NCI-H1436 (cell line): ENCODE measurements at places on chromosomes 7 and 10.

GRCh38 chr10:125444790-125445189, 238.2 kb downstream of the TEX36 start:
- DNase-seq: no peak

DNA sequence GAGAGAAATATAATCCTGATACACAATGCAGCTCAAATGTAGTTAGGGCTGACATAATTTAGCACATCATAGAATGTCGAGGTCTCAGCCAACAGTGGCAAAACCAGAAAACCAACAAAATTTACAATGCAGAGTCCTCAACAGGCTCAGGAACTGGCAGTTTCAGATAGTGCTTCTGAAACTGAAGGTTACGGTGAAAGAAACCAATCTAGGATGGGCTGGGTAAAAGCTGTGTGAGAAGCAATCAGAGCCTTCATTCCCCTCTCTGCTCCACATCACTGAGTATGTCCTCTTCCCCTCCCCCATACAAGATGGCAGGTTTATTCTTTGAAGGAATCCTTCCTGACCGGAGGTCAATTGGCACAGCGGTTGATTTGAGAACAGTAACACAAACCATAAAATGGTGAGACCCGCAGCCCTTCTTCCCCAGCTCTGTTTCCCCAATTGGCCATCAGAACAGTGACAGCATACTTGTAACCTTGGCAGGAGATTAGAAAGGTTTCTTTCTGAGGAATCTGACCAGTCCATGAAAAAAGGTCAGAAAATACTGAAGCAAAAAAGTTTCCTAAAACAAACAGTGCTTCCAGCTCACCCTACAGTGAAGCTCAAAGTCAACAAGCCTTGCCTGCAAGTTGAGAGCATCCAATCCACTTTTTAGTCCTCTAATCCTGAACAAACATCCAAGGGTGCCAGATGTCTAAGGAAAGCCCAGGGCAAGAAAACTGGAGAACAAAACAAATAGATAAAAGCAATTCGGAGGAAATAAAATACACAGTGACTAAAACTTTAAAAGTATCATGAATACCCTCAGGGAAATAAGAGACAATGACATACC, 53.9 kb upstream of the IL6 start:
- no peak for DNase-seq

DNA sequence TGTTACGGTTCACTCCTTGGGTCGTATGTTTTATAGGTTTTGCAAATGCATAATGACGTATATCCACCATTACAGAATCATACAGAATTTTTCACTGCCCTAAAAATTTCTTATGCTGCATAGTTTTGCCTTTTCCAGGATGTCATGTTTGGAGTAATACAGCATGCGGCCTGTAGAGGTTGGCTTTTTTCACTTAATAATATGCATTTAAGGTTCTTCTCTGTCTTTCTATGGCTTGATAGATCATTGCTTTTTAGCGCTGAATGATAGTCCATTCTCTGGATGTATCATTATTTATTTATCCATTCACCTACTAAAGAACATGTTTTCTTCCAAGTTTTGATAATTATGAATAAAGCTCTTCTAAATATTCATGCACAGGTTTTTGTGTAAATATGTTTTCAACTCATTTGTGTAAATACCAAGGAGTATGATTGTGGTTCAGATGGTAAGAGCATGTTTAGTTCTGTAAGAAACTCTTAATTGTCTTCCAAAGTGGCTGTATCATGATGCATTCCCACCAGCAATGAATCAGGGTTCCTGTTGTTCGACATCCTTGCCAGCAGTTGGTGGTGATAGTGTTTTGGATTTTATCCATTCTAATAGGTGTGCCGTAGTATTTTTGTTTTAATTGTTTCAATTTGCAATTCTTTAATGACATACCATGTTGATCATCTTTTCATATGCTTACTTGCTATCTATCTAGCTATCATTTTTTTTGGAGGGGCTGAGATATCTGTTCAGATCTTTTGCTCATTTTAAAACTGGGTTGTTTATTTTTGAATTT, 531.2 kb upstream of the GHITM start:
- no peak for DNase-seq

GRCh38 chr7:28955718-28956607, 2.2 kb downstream of the TRIL start:
- DNase-seq: peak; percentile 66

GRCh38 chr10:25724241-25724640, 209.8 kb upstream of the MYO3A start:
- no peak for DNase-seq

DNA sequence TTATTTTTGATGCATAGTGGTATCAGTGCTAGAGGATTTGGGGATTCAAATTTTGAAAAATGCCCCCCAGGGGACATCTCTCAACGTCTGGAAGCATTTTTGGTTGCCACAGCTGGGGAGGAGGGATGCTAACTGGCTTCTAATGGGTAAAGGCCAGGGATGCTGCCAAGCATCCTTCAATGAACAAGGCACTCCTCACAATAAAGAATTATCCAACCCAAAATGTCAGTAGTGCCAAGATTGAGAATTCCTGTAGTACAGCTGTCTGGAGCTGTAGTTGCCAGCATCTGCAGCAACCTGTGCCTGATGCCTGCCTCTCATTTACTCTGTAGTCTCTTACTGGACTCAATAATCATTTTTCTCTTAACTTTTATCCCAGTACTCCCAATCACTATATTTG, 53.5 kb downstream of the SEPTIN7 start:
- DNase-seq: no peak

GRCh38 chr7:70094831-70095230, 496.6 kb downstream of the AUTS2 start:
- no peak for DNase-seq

- DNase-seq: peak; percentile 35
Observed at GRCh38 chr7:70143075-70144044, 545.1 kb downstream of the AUTS2 start.

GRCh38 chr7:27709137-27710075, 30.6 kb upstream of the TAX1BP1 start:
- no peak for DNase-seq

GRCh38 chr10:13883636-13884444, 297.1 kb downstream of the PRPF18 start:
- no peak for DNase-seq

DNA sequence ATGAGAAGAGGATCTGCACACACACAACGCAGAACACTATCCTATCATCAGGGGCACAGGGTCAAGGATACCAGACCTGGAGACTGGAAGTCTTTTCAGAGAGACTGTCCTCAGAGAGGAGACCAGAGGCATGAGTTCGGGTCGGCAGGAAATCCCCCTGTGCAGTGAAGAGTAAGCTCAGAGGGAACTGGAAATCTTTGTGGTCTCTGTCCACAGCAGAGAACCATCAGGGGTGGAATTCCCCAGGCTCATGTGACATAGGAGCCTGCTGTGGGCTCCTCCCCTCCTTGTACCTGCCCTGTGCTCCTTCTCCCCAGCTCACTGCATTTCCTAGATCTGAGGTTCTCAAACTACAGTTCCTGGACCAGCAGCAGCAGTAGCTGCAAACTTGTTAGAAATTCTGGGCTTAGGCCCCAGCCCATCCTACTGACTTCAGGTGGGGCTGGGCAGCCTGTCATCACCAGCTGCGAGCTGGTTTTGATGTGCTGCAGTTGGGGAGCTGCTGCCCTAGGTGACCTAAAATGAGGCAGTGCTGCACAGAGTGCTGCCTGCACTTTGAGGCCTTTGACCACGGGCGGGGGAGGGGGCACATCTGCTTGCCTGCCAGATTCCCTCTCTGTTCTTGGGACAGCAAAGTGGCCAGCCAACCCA, 2.4 kb downstream of the ZMIZ2 start:
- DNase-seq: no peak

GRCh38 chr7:101602484-101603241, 26.4 kb downstream of the MYL10 start:
- peak; percentile 58 for DNase-seq

DNA sequence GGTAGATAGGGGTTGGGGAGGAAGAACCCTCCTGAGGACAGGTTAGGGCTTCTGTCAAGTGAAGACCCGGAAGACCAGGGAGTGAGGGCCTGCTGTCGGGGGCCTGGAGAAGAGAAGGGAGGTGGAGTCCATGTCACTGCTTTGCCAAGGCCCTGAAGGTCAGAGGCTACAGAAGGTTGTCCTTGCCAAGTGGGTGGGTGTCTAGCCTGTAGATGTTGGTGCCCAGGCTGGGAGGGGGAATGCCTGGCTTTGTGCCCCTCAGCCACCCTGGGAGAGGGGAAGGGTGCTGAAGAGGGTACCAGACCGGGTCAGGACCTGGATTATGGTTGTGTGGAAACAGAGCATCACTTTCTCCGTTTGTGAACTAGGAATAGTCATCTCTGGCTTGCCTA, 67.2 kb upstream of the AQP1 start:
- DNase-seq: no peak

DNA sequence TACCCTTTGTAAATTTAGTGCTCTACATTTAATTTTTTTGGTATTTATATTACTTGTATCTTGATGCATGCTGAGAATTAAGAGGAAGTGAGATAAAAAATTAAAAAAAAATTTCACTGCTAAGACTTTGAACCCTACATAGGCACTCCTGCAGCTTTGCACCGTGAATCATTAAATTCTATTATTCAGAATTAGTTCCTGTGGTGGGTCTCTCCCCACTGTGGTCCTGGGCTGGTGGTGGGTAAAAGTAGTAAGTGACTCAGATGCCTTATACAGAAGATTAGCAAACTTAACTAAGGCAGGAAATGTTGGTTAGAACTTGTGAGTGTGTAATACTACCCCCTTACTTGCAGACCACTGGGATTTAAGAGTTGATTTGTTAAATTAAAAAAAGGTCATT, 72.6 kb downstream of the AP3M1 start:
- no peak for DNase-seq

DNA sequence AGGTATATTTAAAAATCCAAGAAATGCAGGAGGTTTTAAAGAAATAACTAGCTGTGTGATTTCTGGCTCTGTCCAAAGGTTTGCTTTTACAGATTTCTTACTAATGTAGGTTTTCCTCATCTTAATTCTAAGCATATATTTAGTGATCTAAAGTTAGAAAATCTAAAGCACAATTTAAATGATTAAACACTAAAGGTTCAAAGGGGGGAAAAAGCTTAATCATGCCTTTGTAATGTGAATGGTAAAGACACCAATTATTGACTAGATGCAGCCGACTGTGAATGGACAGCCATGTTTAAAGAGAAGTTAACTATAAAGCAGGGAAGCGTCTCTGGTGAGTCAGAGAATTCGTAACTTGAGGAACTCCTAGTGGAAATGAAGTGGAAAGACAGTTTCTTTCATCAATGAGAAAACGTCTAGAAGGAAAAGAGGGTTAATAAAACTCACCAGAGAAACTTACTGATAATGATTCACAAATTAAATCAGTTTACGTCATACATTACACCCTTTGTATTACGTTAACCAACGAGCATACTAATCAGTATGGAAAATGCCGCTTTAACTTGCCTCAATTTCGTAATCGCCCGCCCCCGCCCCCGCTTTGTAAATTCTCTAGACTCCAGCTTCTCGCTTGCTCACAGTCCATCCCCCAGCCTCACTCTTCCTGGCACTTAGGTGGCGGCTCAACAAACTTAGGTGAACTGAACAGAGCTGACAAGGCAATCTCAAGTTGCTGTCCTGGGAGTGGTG, 1.1 kb upstream of the HBP1 start:
- DNase-seq: peak; percentile 19

DNA sequence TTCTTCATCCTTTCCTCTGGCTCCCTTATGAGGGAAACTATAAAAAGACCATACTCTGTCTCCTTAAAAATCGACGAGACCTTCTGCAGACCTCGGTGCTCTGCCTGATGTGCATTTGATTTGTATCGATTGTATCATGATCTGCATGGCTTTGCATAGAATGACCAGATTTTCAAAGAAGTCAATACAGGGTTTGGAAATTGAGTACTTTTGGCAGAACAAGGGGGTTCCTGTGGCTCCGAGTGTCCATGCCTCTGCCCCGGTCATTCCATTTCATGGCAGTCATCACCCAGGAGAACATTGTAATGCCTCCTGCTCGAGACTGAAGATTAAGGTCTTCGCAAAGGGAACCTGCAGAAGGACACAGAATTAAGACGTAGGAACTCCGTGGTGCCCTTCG, 685 bp downstream of the CASP2 start:
- no peak for DNase-seq

DNA sequence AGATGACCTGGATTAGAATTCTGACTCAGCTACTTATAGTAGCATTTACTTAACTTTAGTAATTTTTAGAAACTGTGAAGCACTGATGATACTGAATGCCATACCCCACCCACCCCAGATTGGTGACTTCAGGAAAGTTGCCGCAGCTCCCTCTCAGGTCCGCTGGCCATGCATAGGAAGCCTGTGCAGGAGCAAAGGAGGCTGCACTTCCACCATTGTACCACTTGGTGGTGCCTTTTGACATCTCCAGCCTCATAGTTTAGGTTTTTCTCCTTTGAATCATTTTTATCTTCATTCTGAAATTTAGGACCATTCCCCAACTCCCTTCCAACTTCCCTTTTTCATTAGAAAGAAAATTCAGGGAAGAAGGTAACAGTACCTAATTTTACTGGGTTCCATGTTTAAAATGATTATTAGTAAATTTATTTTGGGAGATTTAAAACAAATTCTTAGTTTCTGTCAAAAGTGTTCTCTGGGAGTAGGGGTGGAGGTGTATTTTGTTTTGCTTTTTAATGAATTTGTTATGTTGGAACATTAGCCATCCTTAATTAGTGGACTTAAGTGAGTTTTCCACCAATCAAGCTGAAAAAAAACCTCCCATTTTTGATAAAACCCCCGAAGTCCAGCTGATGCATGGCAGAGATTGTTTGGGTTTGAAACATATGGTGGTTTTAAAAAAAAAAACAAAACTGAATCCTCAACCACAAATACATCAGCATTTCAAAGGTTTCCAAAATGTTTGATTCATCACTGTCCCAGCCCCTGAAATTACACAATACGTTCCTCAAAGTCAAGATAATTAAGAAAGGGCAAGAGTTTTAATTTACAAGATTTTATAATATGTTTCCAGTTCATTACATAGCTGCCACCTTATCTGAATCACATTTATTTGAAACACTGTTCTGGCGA, 109.6 kb downstream of the WNT2 start:
- DNase-seq: no peak

GRCh38 chr10:48184224-48184623, 90.3 kb downstream of the FRMPD2 start:
- DNase-seq: no peak

- no peak for DNase-seq
Observed at GRCh38 chr7:132869166-132869861, 212.6 kb downstream of the CHCHD3 start.

GRCh38 chr7:4748231-4748681, 27.2 kb upstream of the AP5Z1 start:
- no peak for DNase-seq

DNA sequence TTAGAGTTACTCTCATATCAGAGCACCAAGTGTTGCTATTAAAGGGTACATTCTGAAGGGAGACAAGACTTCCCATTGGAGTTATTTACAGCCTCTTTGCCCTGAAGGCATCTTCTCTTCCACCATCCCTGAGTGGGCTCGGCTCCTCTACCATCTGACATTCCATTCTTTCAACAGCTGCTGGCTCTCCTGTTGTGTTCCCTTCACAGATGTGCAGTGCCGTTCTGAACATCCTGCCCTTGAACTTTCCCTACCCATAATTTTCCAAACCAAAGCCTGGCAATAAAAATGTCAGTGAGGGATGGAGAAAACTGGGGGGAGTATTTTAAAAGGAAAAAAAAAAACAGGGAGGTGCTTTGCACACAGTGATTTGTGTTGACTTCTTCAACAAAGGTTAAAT, 392.9 kb downstream of the KCNMA1 start:
- no peak for DNase-seq

GRCh38 chr7:140915935-140916555, 8.7 kb downstream of the BRAF start:
- no peak for DNase-seq
